ENCODE measurements at places on chromosomes 1 and 21. TPM values are rescaled to one million over a fixed set of nuclear protein-coding genes. Genes with fewer than 3 reads are reported as not detected.

Gene AMY1C
- total RNA-seq, result not detected

Gene DCST1
- total RNA-seq, result not detected

Gene NECTIN4
- 0.15 TPM for total RNA-seq

GRCh38 chr1:232780354-232780753 lies 24.9 kb upstream of the MAP10 start:
- DNase-seq, result no peak

DNA sequence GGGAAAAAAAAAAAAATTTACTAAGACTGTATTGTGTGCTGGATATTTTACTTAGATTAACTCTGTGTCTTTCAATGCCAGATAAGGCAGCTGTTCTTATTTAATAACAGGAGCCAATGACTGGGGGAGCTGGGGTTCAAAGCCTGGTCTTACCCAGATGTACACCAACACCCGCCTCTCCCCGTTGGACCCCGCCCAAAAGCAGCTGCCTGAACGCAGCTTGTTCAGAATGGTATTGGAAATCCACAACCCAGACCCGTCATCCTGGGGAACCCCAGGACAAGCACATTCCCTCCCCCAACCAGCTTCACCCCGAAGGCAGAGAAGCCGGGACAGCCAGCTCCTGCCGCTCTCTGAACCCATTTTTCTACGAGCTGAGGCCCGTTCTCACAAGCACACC lies 113.6 kb upstream of the TMPRSS2 start:
- no peak for DNase-seq

GRCh38 chr1:111934106-111934852 lies 55.2 kb downstream of the KCND3 start:
- no peak for DNase-seq

DNA sequence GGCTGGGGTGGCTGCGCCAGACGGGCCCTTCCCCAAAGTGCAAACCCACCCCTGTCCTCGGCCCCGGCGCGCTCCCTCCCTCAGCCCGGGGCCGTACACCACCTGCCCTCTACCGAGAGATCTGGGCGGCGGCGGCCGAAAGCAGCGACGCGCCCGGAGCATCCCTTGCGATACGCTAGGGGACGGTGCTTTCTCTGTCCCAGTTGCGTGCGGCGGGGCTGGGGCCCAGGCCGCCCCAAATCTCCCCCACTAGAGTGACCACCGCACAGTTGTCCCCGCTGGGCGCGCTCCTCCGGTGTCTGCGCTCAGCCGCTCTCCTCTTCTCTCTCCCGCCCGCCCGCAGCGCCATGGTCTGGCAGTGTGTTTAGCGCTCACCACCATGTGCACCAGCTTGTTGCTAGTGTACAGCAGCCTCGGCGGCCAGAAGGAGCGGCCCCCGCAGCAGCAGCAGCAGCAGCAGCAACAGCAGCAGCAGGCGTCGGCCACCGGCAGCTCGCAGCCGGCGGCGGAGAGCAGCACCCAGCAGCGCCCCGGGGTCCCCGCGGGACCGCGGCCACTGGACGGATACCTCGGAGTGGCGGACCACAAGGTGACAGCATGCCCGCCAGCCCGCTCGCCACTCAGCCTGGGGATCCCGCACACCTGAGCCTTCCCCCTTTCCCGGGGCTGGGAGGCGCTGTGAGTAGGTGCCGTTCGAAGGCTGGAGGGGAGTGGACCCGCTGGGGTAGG lies 1.0 kb downstream of the ST6GALNAC5 start:
- no peak for DNase-seq

GRCh38 chr1:91731815-91732214 lies 154.1 kb downstream of the TGFBR3 start:
- DNase-seq, result peak; percentile 19

- no peak for DNase-seq
These were observed 391.2 kb downstream of the DPYD start for GRCh38 chr1:97529600-97529999.

DNA sequence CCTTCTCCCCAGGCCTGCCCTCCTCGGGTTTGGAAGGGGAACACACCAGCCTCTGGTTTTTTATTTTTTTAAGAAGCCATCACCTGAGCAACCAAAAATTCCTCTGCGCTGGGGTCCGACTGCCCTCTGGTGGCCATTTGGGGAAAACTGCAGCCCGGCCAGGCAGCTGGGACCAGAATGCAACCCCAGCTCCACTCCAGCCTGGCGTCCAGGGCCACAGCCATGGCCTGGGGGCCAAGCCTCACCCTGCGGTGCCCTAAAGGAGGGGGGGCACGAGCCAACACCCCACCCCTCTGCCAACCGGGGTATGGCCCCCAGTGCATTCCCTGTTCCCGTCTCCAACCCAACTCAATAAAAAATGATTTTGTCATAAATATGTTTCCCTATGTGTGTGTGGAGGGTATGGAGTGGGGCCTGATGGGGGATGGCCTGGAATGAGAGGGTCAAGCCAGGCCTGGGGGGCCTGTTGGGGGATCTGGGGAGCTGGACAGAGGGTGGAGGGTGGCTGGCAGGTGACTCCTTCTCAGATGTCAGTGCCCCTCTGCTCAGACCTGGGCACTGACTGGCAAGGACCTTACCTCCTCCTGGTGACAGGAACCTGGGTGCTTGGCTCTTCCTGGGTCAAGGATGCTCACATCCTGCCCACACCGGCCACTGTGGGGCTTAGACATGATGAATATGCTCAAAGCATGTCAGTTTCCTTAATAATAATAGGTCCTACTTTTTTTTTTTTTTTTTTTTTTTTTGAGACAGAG lies 3.2 kb downstream of the GPR3 start:
- peak; percentile 84 for DNase-seq

DNA sequence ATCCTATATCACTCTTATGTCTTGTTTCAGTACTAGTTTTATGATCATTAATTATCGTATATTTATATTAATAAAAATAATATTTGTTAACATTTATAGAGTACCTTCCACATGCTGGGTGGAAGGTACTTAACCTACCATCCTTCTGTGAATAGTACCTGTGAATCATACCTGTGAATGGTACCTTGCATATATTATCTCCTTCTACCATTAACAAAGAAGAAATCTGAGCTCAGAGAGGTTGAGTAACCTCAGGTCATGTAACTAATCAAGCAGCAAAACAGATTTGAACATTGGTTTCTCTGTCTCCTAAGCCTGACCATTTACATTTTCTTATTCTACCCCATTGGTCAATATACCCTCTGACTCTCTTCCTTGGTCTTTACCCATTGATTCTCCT lies 174.4 kb upstream of the UBE2U start:
- DNase-seq, result no peak

- DNase-seq, result no peak
These were observed 92.3 kb downstream of the SPATA46 start for GRCh38 chr1:162284206-162284955.

DNA sequence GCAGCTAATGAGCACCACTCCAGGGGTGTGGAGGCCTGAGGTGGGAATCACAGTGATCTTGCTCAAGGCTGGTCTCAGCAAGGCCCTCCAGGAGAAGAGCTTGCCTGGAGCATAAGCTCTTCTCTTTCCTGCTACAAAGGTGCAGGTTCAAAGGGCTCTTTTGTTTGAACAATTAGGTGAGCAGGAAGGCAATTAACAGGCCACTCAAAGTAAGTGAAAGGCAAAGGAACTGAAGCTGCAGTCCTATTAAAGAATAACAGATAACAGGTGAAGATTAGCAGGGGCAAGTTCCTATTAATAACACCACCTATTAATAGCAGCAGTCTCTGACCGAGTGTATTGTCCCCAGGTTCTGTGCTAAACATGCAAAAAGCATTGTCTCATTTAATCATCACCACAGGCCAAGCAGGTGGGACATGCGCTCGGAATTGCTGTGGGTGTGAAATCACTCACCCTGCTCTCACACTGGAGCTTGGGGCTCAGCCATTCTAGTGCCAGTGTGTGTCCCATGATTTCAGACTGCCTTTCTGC lies 113.8 kb downstream of the RHOU start:
- no peak for DNase-seq

DNA sequence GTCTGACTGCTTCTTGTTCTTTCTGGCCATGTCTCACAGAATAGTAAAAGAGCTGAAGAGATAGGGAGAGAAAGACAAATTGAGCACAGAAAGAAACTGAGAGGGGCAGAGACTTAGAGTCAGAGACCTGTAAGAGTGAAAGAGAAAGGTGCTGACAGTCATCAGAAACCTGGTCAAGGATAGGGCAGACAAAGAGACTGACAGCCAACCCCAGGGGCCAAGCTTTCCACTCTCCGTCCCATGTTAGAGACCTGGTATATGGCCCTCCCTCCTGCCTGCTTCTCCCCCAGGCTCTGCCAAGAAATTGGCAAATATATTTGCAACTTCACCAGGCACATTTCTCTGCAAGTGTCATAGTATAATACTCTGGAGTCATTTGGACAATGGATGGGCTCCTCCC lies 64.6 kb downstream of the RHBG start:
- DNase-seq, result no peak

DNA sequence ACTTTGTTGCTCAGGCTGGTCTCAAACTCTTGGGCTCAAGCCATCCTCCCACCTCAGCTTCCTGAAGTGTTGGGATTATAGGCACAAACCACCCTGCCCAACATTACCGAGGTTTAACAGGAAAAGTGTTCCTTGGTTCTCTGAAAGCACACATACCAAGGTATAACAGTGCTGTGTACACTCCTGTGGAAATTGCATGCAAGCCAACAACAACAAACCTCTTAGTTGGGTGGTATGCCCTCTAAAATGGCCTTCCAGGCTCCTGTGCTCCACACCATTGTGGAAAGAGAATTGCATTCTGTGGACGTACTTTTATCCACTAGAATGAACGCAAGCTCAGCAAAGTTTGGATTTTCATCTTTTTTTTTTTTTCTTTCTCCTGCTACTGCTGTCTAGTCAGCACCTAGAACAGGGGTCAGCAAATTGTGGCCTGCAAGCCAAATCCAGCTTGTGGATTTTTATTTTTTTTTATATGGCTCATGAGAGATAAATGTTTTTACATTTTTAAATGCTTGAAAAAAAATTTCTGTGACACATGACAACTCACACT lies 192.2 kb upstream of the TNR start:
- no peak for DNase-seq

All from activated CD4-positive, alpha-beta T cell treated with anti-CD3 and anti-CD28 coated beads, Interleukin-2, amount 10 ng/mL, durations not matched to agents 7 days and 5 days (primary cell).